Stimulated activated naive CD4-positive, alpha-beta T cell (primary cell): ENCODE measurements at places on chromosomes 12 and 14.
A peak's percentile ranks its signal among the peaks of the same experiment; 100 is the strongest.

DNA sequence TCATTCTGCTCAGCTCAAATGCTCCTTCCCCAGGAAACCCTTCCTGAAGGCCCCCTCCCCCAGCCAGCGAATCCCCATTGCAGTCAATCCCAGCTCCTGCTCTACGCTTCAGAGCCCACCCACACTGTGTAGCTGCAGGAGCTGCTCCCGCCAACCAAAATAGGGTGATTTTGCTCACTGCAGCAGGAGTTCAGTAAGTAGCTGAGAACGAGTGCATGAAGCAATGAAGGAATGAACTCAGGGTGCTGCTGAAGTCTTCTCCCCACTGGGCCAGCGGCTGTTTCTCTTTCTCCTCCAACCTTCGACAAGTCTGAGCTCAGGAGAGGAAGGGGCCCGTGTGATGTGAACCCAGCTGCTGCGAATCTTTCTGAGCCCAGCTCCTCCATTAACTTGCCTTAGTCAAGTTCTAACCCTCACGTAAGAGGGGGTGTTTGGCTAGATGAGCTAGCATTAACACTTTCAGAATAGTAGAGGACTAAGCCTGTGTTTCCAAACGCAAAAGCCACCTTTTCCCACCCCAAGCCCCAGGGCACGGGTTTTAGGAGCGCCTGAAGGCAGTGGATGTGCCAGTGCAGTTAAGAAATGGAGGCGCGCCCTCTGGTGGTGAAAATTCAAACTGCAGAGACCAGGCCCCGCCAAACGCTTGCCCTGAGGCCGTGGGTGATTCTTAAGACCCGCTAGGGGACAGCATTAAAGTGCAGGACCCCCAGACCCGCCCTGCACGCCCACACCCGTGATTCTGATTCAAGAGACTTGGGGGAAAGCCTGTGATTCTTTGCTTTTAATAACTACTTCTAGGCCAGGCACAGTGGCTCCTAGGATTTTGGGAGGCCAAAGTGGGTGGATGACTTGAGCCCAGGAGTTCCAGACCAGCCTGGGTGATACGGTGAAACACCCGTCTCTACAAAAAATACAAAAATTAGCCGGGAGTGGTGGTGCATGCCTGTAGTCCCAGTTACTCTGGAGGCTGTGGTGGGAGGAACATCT is 11.9 kb upstream of the SERPINA4 start:
- no peak for DNase-seq

DNA sequence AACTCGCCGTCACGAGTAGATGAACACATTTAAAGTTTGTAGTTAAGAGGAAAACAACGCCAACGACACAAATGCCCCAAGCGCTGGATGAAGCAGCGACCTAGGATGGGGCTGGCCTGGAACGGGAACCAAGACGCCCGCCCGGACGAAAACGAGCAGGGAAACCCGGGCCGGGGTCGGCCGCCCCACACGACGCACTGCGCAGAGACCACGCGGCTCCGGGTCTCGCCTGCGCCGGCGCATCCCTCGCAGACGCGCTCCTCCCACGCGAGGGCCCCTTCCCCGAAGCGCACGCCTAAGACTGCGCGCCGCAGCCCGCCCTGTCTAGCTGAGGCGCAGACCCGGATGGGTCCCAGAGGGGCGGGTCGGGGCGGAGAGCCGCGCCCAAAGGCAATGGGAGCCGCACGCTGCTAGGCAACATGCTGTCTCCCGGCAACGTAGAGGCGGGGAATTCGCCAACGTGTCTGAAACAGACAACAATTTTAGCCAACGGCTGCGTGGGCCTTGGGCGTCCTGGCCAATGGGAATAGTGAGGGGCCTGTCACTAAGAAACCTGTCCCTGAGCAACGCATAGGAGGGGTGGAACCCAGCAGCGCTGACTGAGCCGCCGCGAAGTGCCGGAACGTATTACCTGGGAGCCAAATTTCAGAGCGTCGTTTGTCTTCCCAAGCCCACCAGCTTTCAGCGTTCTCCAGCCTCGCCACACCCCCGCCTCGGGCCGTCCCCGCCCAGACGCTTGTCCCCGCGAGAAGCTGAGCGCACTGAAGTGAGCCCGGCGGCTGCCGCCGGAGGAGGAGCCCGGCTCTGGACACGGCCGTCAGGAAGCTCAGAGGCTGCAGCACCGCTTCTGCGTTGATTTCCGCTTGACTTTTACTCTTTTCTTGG is 21.0 kb upstream of the CHFR start:
- peak; percentile 88 for DNase-seq

GRCh38 chr12:57131896-57132744 is 3.8 kb downstream of the LRP1 start:
- DNase-seq, result no peak

DNA sequence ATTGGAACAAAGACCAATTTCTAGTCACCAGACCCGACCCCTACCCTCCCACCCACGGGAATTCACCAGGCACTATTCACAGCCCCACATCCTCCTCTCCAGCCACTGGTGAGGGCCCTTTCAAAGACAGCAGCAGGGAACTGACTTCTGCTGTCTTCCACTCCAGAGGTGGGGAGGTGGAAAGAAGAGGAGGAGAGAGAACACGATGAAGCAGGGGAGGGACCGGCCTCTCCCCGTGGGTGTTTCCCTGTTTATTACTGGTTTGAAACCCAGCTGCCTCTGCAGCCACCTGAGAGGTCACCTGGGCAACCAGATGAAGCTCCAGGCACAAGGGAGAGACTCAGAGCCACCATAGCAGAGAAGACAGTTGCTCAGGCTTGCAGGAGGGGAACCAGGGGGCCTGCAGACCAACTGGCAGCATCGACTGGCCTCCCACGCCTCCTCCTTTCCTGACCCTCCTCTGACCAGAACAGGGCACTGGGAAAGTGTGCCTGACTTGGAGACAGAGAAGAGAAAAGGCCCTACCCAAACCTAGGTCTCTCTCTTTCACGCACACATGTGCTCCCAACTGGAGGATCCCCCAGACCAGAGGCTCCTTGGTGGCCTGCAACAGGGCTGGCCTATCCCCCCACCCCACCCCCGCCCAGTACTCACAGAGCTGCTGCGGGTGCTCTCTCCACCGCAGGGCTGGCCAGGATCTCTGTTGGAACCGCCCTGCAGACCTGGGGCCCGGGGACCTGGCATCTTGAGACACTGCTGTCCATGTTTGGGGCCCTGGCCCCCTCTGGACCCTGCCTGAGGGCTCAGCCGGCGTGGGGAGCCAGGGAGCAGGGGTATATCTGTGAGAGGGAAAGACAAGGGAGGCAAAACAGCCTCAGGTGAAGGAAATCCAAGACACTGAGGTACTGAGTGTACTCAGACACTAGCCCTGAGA is 22.8 kb downstream of the ANO2 start:
- DNase-seq, result no peak

DNA sequence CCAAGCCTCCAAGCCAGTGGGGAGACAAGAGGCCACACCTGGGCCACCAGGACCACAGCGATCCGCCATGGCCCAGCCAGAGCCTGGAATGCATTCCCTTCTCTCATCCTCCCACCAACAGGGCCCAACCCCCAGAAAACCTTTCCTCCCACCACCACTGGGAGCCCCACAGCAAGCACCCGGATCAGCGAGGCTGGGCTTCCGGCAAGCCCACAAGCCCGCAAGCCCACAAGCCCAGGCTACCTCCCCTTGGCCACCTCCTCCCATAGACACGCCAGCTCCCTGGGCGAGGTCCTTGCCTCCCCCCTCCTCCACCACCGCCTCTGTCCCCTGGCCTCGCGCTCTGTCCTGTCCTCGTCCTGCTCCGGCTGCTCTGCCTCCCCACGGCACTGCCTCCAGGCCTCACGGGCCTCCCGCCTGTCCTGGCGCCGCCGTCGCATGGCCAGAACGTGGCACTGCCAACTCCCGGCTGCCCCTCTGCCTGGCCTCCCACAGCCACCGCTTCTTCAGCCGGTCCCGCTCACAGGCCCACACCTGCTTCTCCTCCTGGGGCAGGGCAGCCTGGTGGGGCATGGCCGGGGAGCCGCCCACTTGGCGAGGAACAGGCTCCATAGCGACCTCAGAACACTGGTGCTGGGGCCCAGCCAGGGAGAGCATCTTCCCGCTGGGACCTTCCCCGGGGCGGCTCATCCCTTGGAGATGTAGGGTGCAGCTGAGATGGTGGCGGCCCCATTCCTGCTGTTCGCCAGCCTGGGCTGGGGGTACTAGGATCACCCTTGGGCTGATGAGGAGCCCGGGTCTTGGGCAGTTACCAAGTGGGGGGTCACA is 5.6 kb downstream of the CDK2AP1 start:
- DNase-seq, result no peak

DNA sequence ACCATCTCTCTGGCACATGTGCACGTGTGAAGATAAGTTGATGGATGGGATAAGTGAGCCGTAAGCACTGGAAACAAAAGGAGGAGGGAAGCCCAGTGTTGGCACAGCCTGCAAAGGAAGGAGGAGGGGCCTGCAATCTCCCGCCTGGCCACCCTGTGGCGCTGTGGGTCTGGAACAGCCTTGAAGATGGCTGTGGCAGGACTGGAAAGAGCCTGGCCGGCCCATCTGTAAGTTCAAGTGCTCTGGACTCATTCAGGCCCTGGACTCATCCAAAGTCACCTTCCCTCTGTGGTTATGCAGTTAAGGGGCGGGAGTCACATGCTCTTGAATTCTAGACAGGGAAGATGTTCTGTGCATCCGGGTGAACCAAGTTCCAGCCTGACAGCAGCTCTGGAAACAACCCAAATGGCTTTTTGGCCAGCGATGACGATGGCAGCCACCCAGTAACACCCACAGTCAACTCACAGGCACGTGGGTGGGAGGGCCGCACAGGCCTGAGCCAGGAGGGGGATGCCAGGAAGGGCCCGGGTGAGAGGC is 50.4 kb downstream of the CHGA start:
- no peak for DNase-seq

GRCh38 chr14:75150150-75150549 is 23.3 kb upstream of the NEK9 start:
- DNase-seq, result no peak

DNA sequence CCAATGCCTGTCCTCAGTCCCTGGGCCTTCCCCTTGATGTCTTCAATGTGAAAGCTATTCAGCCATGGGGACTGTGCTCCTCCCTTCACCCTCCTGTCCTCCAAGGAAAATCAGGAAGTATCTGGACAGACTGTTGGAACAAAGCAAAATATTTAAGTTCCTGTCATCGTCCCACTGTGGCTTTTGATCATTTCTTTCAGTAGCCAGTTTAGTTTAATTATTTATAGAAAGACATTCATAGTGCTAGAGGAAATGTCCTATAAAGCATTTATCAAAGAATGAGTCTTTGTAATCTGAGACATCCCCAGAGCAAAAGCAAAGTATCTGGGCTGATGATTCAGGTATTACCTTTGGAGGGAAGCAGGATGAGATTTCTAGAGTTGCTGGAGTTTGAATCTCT is 254.1 kb downstream of the NRXN3 start:
- no peak for DNase-seq

GRCh38 chr14:99124482-99125105 is 147.4 kb downstream of the BCL11B start:
- no peak for DNase-seq

GRCh38 chr14:59028476-59029202 is 159.8 kb upstream of the DAAM1 start:
- DNase-seq, result no peak

DNA sequence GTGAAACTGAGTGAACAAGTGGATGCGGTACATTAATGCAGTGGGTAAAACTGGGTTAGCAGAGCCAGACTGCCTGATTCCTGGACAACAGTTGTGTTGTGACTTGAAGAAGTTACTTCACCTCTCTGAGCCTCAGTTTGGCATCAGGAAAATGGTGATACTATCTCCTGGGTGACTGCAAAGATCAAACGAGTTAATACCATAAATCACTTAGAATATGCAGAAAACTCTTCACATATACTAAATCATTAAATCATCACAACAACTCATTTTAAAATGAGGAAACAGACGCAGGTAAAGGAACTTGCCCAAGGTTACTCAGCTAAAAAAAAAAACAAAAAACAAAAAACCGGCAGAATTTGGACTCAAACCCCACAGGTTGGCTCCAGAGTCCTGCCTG is 811 bp downstream of the MTERF2 start:
- no peak for DNase-seq

DNA sequence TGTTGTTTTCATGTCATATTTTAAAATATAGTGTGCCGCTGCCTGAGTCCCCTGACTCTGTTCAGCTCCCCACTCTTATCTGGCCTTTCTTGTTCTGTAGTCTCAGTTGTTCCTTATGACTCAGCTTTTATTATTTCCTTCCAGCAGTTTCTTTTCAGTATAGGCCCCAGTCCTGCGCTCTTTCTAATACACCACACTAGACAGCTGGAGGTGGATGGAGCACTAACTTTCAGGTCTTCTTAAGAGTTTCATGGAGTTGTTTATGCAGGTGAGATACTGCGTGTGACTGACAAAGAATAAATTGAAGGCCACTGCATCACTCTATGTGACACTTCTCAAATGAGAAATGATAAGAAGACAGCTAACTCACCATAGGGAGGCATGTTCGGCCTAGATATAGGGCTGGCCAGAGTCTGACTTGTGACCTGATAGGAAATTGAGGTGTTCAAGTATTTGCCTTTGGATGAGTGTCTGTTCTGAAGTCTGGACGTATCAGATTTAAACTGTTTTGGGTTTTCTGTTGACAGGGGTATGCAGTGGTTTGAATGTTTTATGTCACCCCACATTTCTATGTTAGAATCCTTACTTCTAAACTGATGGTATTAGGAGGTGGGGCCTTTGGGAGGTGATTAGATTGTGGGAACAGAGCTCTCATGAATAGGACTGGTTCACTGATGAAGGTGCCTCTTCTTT is 60.8 kb upstream of the CLMN start:
- DNase-seq, result no peak

- no peak for DNase-seq
Observed at GRCh38 chr12:41250748-41251147, 62.6 kb downstream of the PDZRN4 start.

GRCh38 chr14:72745991-72746980 is 147.6 kb downstream of the DPF3 start:
- no peak for DNase-seq
